ENCODE measurements at places on chromosomes 5 and 9.

GRCh38 chr9:134533850-134534588 lies 107.6 kb upstream of the COL5A1 start:
- no peak for DNase-seq

DNA sequence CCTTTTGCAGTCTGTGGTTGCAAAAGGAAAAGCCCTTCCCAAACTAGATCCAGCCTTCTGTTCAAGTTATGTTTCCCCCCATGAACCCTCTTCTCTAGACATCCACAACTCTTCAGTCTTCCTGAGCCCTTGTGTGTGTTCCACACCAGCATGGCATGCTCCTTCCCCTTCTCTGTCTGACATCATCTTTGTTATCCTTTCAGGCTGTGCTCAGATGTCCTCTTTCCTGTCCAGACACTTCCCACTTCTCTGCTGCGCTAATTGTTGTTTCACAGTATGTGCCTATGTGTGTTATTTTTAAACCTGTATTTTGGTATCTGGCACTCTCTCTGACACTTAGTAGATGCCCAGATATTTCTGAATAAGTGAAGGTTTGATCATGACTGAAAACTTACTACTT lies 38.2 kb downstream of the FOCAD start:
- no peak for DNase-seq

DNA sequence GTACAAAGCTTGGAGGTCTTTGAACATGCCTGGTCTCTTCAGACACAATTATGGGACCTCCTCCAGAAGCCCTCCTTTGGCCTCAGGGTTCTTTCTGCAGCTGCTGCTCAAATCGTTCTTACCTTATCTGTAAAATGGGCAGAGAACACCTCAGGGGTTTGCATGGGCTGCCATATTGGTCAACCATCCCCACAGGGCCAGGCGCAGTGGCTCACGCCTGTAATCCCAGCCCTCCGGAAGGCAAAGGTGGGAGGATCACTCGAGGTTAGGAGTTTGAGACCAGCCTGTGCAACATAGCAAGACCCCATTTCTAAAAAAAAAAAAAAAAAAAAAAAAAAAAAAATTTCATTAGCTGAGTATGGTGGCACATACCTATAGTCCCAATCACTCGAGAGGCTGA lies 29.1 kb upstream of the TCF7 start:
- no peak for DNase-seq

GRCh38 chr5:134345996-134346395 lies 21.0 kb downstream of the CDKL3 start:
- DNase-seq = no peak

DNA sequence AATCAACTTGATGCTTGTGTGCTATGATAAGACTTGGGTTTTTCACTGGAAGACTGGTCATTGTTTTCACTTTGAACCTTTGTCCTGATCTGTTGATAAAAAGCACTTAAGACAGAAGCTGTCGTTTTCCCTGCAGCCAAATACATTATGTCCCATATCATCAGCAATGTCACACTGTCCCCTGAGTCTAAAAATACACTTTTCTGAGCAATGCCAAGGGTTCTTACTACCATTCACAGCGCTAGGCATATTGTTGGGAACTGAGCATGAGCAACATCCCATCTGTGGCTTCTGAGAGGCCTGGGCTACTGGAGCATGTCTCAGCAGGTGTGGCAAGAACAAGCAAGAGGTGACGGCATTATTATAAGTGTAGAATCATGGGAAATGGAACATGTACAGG lies 81.8 kb downstream of the SEMA6A start:
- DNase-seq = no peak

DNA sequence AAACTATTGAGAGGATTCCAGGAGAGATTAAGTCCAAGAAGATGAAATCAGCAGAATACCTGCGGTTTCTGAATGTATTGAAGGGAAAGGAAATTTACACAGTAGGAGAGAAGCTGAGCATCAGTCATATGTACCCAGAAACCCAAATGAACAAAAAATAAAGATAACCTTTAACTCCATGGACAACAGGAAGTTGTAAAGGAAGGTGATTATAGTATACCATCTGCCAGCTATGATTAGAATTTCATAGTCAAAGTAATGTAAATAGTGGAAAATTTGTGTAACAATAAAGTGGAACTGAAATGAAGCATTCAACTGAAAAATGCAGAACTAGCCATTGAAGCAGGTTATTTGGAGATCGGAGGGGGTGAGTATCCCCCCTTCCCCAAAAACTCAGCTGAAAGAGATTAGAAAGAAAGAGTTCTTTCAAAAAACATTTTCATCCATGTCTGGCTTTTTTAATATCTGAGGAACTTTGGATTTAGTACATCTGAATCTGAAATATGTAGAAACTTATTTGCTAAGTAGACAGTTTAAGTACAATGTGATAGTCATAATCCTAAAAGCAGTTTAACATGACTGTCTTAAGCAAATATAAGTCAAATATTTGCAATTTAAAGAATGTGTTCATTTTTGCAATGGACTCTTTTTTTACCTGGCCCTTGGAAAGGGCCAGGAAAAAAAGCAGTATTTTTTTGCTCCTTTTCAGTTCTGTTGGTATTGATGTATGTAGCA lies 58.4 kb downstream of the APC start:
- DNase-seq = peak; percentile 10

GRCh38 chr5:112737070-112737462 lies 619 bp upstream of the APC start:
- no peak for DNase-seq

DNA sequence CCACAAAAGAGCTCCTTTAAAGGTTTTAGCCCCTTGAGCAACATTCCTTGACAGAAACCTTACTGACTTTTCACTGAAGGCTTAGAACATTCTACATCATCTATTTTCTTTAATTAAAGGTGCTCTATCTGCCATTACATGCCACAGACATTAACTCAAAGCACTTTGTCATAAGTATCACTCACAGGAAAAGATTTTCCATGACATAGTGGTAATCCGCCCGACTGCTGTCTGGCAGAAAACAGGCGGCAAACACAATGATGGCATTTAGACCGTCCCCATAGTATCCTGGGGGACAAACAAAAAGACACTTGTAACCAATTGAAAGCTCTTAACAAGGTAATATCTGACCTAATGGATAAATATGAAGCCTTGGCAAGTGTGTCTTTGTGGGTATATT lies 126.2 kb upstream of the PCA3 start:
- DNase-seq = no peak

DNA sequence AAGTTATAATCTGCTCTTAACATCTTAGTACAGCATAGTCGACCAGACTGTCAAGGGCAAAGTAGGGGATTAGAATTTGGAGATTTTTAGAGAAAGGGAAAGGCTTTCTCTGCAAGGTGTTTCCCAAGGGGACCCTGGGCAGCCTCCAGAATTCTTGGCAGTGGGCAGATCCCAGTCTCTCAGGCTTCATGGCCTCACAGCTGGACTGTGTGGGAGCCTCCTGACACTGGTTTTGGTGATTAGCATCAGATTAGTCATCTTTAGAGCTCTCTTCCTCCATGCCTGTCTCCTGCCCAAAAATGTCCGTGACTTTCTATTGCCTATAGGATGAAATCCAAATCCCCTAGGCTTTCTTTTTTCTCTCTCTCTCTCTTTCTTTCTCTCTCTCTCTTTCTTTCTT lies 370.7 kb downstream of the ZSWIM6 start:
- no peak for DNase-seq

GRCh38 chr5:78546276-78546996 lies 102.1 kb downstream of the LHFPL2 start:
- no peak for DNase-seq

GRCh38 chr9:35689542-35690293 lies at the start of gene TPM2:
Gene TPM2 (minus strand): TSS chr9:35689925. CDS start chr9:35689817, 108 bp downstream.
- no peak for DNase-seq

GRCh38 chr5:17156463-17156862 lies 61.0 kb upstream of the BASP1 start:
- DNase-seq = no peak

GRCh38 chr5:95634081-95634480 lies 12.5 kb upstream of the RFESD start:
- DNase-seq = no peak

- no peak for DNase-seq
These were observed 69.8 kb downstream of the SYK start for GRCh38 chr9:90871327-90871935.

- no peak for DNase-seq
These were observed 51.7 kb downstream of the SLC12A2 start for GRCh38 chr5:128135286-128135685.

DNA sequence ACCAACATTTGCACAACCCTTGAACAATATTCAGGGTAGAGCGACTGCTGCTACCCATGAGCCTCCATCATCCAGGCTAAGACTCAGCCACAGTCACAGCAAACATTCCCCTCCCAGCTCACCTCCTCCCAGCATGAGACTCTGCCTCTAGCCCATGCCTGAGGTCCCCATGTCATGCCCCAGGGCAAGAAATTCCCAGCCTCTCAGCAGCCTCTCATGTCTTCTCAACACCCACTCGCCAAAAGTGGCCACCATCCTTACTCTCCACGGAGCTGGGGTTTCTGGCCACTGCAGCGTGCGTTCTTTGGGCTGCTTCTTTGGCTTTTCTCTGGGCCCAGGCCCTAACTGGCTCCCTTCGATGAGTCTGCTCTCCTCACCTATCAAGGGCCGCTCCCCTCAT lies 82.2 kb downstream of the NSUN2 start:
- no peak for DNase-seq

- DNase-seq = no peak
These were observed 250.3 kb upstream of the SEMA6A start for GRCh38 chr5:116824751-116825438.

GRCh38 chr5:153746440-153746839 lies 256.0 kb downstream of the GRIA1 start:
- no peak for DNase-seq

DNA sequence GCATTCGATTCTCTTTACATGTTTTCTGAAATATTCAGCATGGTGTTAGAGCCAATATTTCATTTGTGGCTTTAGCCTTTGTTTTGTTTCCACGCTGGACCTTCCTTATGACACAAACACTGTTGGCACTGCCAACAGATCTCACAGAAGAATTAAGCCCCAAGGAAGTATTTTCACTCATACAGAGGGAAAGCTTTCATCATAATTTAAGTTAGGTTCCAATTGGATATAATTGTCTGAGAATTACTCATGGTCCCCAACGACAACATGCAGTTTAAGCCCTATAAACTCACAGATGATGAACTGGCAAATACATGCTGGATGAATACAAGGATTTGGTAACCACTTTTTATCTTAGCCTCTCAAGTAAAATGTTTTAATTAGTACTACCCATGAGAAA lies 259.5 kb downstream of the EBF1 start:
- DNase-seq = no peak

DNA sequence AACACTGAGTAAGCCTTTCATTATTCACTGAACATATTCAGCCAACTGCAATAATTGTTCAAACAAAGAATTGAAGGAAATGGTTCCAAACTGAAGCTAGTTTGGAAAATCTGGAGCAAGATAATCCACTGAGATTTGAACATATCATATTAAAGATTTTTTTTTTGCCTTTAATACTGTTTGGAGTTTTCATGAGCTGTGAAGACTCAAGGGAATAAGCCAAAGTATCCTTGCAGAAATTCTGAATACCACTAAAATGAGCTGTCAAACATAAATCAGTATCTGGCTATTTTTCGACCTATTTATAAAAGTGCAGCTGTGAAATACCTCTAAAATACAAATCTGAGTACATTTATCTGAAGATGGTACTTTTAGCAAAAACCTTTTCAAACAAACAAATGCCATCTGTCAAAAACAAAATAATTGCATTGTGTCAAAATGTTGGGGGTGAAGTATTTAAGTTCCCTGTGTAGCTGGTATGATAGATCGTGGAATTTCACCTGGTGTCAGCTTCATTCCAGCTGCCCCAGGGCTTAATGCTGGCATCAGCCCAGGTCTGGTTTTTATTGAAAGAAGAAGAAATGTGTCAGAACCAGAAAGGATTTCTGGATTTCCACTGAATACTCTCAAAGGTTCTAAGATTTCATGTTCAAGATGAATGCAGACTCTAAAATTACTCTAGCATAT lies 149.0 kb upstream of the GRAMD2B start:
- DNase-seq = no peak

DNA sequence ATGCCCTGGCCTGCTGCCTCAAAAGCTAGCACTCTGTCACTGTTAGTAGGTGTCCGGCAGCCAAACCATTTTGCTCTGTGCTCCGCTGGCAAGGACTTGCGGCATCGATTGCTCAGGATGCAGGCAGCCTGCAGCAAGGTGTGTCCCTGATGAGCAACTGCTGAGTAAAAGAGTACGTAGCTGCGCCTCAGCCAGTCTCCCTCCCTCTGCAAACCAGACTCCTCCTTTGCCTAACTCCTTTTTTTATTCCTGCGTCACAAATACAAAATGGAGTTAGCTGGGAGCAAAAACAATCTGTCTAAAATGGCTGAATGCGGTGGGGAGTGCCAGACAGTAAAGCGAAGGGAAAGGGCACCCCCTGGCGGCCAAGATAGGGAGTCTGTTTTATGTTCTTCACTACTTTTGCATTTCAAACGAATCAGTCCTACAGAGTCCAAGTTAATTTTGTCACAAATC lies 61.1 kb downstream of the DIAPH1 start:
- DNase-seq = peak; percentile 90

DNA sequence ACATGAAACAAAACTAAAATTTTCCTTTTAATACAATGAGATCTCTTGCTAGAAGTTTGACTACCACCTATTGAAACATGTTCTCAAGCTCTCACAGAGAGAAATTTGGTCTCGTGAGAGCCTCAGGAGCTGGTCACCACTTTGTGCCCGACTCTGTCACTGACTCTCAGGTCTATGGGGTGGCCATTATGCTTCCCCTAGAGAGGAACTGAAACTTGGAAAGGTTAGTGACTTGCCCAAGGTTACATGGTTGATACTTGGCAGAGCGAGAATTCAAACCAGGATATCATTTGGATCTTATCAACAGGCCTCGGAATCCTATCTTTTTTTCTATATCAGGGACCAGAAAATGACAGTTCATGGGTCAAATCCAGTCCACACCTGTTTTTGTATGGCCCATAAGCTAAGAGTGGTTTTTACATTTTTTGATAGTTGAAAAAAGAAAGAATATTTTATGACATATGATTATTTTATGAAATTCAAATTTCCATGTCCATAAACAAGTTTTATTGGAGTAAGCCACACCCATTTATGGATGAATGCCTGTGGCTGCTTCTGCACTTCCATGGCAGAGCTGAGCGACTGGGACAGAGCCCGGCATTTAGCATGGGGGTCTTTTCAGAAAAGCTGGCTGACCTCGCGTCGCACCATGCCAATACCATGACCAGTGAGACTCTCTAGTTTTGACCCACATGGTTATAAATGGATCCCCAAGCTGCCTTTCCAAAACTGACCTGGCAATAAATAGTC lies 44.8 kb upstream of the EQTN start:
- no peak for DNase-seq

- no peak for DNase-seq
These were observed 52.5 kb downstream of the FNBP1 start for GRCh38 chr9:129990269-129991010.

- DNase-seq = no peak
These were observed 22.9 kb downstream of the CAMSAP1 start for GRCh38 chr9:135884328-135885035.

- no peak for DNase-seq
These were observed 88.9 kb downstream of the PAM start for GRCh38 chr5:102843997-102844396.

DNA sequence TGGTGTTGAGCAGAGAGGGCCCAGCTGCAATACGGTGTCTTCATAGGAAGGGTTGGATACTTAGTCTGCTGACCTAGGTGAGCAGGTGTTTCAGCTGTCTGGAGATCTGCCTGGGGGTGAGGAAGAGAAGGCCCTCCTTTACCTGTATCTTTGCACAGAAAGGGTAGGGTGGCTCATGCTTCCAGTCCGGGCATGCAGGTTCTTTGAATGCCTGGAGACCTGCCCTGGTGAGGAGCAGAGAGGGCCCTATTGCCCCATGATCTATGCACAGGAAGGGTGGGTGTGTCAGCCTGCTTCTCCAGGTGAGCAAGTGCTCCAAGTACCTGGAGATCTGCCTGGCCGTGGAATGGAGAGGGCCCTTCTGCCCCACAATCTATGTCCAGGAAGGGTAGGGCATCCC lies 63.0 kb downstream of the FER start:
- DNase-seq = no peak
